AG04449 (cell line): ENCODE measurements at places on chromosomes 16 and 17.

DNA sequence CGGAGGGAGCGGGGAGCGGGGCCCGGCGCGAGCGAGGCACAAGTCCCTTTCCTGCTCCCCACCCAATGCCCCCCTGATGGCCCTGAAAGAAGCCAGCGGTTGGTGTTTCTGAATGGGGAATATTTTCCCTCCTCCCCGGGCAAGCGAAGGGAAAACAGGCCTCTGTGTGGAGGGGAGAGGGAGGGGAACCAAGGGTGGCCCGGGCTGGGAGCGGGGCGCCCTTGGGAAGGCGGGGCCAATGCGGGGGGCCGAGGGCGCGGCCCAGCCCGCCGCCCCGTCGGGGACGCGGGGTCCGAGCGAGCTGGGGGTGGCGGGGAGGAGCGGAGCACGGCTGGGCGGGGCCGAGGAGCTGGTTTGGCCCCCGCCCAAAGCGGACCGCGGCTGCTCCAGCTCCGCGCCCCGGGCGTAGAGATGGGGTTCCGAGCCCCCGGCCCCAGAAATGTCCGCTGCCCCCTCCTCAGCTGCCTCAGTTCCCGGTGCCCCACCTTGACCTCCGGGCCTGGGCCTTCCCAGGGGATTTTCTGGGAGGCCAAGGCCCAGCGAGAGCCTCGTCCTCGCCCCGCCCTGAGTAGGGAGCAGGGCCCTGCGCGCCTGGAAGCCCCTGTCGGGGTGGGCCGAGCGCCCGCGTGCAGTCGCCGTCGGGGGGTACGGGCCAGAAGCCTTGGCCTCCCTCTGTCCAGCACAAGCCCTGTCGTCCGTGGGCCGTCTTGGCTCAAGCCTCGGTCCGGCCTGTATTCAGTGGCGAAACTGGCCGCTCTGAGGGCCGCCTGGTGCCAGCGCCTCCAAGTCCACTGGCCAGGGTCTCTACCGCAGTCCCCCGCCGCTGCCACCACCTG is 3.9 kb upstream of the HEXIM1 start:
- DNase-seq, result no peak

DNA sequence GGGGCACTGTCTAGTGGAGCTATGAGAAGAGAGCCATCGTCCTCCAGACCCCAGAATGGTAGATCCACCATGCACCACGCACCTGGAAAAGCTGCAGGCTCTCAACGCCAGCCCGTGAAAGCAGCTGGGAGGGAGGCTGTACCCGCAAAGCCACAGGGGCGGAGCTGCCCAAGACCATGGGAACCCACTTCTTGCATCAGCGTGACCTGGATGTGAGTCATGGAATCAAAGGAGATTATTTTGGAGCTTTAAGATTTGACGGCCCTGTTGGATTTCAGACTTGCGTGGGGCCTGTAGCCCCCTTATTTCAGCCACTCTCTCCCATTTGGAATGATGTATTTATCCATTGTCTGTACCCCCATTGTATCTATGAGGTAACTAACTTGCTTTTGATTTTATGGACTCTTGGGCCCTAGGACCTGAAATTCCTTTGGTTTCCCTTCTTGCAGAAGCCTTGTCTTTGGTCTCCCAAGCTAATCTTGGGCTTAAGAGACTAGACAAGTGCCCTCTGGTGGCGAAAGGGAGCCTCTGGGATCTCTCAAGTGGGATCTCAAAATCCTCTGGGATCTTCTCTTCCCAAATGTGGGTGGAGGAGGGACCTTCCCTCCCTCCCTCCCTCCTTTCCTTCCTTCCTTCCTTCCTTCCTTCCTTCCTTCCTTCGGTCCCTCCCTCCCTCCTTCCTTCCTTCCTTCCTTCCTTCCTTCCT is 58.2 kb upstream of the HAPSTR1 start:
- DNase-seq, result no peak

DNA sequence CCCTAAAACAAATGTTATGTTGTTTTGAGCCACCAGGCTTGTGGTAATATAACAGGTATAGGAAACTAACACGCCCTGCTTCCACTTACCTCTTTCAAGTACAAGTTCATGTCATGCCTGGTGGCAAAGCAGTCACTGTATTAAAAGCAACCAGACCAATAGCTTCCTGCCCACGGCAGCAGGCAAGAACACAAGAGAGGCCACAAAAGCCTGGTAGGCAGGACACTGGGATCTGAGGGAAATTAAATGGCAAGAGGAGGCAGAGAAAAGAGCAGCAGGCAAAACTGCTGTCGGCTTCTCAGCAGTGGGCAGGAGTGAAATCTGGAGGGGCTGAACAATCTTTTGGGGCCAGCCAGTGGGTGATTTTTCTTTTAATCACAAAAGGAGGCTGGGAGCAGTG is 2.2 kb downstream of the CYTH1 start:
- DNase-seq, result no peak

- DNase-seq, result no peak
These were observed 271.4 kb upstream of the MAF start for GRCh38 chr16:79871906-79872305.

DNA sequence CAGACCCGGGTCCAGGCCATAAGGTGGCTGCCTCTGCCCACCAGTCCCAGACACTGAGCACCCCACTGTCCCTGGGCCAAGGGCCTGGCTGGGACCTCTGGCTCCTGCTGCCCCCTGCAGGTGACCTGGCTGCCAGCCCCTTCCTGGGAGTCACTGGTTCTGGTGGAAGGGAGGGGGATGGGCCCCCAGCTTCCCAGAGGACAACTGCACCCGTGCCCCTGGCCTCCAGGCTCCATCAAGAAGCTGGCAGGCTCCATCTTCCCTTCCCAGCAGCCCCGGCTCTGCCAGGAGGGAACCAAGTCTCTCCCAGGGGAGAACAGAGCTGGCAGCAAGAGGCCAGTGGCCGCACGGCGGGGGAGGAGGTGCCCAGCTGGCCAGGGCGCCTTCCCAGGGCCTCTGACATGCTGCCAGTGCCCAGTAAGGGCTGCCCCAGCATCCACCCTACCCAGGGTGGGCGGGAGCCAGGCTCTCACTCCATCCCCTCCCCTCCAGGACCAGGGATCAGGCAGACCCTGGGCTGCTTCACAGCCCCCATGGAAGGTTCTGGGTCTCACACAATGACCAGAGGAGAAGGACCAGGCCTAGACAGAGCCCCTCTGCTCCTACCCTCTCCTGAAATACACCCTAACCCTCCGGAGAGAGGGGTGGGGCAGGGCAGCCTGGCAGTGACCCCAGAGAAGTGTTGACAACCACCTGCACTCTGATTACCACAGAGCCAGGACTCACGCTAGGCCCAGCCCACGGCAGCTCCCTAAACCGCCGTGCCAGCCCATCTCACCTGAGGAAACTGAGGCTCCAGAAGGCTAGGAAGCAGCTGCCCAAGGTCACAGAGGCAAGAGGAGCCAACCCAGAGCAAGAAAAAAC is 3.6 kb downstream of the CLUH start:
- no peak for DNase-seq

- no peak for DNase-seq
These were observed 30.5 kb downstream of the FCSK start for GRCh38 chr16:70484867-70485266.

GRCh38 chr17:44844390-44844830 is 3.3 kb upstream of the HIGD1B start:
- DNase-seq, result no peak

GRCh38 chr17:63480826-63481487 is 4.1 kb downstream of the ACE start:
- no peak for DNase-seq

GRCh38 chr17:60577147-60577915 is 22.7 kb upstream of the PPM1D start:
- DNase-seq, result no peak

DNA sequence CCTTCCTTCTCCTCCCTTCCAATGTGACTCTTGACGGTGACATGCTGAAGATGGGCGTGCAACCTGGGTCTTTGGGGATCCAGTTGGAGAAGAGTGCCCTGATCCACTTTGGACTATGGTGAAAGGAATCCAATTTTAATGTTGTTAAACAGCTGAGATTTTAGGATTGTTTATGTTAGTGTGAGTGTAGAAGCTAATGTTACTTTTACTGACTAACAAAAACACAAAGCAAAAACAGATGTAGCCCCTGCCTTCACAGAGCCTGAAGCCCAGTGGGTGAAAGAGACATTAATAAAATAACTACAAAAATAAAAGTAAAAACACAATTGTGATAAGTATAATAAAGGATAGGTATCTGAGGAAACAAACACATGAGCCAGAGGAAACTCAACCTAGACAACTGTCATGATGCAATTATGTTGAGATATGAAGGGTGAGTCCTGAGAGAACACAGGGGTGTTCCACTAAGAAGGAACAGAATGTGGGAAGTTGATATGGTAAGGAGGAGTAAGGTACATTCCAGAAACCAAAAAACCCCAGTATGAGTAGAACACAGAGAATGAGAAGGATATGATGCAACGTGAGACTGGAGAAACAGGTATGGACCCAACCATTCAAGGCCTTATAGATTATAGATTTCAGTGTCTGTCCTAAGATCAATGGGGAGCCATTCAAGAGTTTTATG is 115.1 kb upstream of the PMFBP1 start:
- no peak for DNase-seq

DNA sequence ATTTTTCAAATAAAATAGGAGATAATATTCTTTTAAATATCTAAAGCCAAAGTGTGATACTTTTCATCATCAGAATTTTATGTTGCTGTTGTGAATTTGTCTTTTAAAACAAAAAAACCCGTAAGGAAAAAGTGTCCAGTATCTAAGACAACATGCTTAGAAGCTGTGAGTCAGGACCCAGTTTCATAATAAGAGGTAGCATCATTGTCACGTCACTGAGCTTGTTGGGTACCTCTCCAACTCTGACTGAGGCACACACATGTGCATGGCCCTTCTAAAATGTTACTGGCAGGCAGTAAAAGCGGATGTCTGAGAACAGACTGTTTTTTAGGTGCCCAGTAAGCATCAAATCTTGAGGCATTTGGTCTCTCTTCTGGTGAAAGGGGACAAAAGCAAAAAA is 2.5 kb downstream of the CIAPIN1 start:
- no peak for DNase-seq

- no peak for DNase-seq
These were observed 3.0 kb downstream of the CORO1A start for GRCh38 chr16:30186444-30186781.

GRCh38 chr17:16352667-16353316 is 477 bp downstream of the CENPV start:
- DNase-seq, result no peak

DNA sequence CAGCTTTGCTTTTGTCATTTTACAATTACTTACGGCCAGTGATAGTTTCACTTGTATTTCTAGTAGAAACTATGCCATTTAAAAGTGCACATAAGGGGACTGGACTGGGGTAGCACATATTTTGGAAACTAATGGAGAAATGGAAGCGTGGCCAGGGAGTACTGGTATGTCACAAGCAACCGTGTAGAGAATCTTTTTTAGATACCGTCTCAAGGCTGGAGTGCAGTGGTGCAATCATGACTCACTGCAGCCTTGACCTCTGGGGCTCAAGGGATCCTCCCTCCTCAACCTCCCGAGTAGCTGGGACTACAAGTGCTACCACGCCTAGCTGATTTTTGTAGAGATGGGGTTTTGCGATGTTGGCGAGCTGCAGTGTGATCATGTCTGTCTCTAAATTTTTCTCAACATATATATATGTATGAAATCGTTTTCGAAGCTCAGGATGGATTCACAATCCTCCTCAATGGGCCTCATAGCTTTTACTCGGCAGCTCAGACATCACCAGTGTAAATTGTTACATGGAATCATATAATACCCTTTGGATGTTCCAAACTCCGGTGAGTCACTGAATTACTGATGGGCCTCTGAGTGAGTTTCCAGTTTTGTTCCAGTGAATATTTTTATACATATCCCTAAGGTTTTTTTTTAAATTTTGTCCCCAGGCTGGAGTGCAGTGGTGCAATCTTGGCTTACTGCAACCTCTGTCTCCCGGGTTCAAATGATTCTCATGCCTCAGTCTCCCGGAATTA is 51.7 kb downstream of the ZNF778 start:
- no peak for DNase-seq

GRCh38 chr17:19678581-19679453 is 30.3 kb downstream of the ALDH3A2 start:
- no peak for DNase-seq

GRCh38 chr16:2827374-2827791 is 2.7 kb upstream of the ZG16B start:
- no peak for DNase-seq

DNA sequence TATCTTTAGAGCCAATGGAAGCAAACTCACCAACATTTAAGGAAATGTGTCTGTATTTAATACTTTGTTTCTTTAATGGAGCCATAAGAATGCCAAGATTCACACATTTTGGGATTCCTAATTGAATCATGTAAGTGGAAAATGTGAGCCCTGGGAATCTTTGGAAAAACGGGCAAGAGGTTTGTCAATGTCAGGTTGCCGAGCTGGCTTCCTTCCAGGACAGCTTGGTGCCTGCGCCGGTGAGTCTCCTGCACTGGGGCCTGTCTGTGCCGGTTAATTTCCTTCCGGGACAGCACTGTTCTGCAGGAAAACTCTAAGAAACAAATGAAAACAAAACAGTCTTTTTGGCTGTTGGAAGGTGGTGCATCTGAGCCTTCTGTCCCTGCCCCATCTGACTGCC is 210.6 kb downstream of the HAPSTR1 start:
- no peak for DNase-seq

DNA sequence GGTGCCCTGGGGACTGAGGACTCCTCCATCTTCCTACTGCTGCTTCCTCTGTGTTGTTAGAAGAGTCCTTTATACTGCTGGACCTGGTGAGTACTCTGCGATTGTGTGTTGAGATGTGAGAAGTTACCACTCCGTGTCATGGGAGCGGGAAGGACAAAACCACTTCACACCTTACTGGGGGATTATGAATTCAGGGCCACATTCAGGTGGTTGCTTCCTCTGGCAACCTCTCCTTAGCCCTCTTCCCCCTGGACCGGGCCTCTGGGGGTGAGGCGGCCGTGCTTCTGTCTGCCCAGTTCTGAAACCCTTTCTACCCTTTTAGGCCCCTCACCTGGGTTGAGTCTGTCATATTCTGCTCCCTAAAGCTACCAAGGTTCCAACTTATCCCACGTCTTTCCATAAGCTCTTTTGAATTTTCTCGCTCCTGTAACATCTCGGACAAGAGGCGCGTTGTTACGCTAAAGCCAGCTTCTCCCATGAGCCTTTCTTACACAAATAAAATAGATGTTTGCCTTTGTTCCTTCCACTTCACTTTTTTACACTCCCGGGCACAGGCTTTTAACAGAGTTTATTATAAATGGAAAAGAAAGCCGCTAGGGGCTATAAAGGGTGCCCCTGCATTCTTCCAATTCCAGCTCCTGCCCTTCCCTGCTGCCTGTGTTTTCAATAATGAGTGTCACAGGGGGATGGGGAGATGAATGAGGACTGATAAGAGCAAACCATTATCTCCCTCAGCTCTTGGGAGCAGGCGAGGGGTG is 20.7 kb upstream of the CDH13 start:
- no peak for DNase-seq

GRCh38 chr17:80992948-80993624 is 1.4 kb downstream of the CHMP6 start:
- no peak for DNase-seq

- DNase-seq, result no peak
These were observed 5.8 kb upstream of the ATP2C2 start for GRCh38 chr16:84362471-84362941.

- peak; percentile 10 for DNase-seq
These were observed 19.0 kb downstream of the HEATR9 start for GRCh38 chr17:35849469-35850348.

GRCh38 chr16:66263973-66264310 is 102.5 kb upstream of the CDH5 start:
- no peak for DNase-seq

GRCh38 chr17:13631529-13631928 is 29.8 kb upstream of the HS3ST3A1 start:
- no peak for DNase-seq

- no peak for DNase-seq
These were observed 33.8 kb downstream of the CACNA1G start for GRCh38 chr17:50594128-50594823.
